ENCODE measurements at places on chromosomes 5 and 9.

DNA sequence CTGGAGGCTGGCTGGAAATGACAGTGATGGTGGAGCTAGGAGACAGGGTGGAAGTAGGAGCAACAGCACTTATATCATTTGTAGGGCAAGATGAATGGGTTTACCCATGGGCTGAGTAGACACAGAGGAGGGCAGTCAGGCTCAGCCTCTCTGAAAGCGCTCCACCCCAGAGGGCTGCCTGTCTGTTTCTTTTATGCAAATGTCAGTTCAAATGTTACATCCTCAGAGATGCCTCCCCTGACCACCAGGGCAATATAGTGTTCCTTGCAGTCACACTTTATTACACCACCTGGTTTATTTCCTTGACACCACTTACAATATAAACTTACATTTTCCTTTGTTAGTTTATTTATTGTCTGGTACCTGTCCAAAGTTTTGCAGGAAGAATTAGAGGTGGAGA is 159.5 kb upstream of the IL12B start:
- DNase-seq = no peak

- DNase-seq = no peak
Measured at GRCh38 chr9:120768886-120769285, 24.3 kb downstream of the FBXW2 start.

- no peak for DNase-seq
Measured at GRCh38 chr5:131776450-131776849, 20.4 kb downstream of the FNIP1 start.

DNA sequence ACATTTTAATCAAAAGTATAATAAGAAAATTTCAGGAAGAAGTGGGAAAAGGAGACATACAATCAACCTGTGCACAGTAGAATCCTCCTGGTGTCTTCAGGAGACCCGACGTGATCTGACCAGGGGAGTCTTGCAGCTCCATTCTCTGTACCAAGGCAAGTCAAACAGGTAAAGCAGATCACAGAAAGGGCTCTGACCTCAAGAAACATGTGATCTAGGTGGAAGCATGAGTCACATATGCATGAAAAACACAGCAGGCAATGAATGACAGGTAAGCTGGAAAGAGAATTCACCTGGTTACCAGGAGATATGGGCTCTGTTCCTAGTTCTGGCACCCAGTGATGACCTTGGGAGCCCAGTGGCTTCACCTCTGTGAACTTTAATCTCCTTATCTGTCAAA is 19.4 kb upstream of the FABP6 start:
- no peak for DNase-seq

- peak; percentile 61 for DNase-seq
Measured at GRCh38 chr9:94805585-94805984, 79.1 kb downstream of the AOPEP start.

DNA sequence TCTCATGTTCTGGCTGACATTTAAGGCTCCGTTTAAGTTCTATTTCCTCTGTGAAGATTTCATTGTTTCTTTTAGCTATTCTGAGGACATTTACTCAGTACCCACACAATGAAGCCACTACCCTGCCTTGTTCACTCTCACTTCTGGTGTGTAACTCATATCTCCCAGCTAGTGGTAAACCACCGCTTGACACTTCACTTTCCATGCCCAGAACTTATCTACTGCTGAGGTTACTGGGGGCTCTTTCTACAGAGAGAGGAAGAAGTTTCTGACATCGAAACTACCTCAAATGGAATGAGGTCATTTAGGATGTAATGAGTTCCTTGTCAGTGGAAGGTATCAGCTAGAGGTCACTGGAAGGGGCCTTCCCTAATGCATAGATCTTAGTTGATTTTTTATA is 501.5 kb downstream of the DMAC1 start:
- no peak for DNase-seq

GRCh38 chr5:157801-158200 is 33.5 kb upstream of the LRRC14B start:
- DNase-seq = no peak

DNA sequence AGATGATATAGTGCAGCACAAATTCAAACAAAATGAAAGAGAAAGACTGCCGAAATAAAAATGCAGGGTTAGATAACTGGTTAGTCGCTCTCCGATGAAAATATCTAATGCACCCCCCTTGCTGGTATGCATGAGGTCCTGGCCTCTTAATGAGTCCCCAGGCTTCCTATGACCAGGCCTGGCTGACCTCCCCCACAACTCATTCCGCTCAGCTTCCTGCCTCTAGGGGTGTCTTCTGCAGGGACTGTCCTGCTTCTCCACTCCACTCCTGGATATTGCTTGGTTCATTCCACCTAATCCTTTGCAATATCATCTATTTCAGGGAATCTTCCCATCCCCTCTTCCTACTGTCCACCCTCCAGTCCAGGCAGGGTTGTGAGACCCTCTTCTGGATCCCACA is 341.8 kb downstream of the ASTN2 start:
- DNase-seq = no peak

DNA sequence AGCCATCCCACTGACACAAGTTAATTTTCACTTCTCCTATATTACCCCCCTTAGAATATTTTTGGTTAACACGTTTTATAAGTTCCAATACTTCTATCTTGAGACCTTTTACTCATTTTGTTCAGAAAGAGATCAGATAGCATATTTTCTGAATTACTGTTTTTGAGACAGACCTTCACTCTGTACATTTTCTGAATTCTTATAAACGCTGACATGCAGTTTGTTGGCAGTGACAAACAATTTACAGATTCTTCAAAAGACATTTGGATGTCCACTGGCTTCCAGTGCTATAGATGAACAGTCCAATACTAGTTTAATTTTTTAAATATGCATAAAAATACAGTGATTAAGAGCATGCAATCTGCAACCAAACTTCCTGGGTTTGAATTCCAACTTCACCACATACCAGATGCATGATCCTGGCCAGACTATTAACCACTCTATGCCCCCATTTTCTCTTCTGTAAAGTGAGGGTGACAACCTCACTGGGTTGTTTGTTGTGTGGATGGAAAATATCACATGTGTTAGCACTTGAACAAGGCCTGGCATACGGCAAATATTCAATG is 142.1 kb downstream of the AGTPBP1 start:
- DNase-seq = no peak

DNA sequence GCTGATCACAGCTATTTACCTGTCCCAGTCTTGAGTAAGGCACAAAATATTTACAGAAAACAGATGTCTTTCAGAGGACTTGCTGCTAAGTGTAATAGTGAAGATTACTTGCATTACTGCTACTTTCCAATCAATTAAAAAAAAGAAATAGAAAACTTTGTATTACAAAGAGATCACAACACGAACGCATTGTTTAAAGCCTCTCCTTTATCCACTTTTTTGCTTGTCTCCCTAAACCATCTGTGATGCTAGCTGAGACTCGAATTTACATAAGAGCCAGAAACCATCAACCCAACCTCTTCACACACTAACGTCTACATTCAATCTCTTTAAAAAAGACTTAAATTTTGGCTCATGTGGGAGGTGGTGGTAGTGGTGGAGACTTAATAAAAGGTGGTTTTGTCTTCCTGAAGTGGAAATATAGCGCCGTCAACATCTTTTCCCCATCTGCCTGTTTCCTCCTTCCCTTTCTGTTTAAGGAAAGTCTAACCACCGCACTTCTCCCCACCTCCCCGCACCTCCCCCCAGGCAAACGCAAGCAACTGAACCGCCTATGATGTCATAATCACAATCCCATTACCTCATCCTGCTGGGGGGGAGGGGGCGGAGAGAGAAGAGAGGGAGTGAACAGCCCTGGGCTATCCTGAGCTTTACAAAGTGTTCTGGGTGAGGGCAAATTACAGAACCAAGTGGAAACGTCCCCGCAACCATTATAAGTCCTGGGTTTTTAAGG is 948 bp upstream of the FAM53C start:
- no peak for DNase-seq

DNA sequence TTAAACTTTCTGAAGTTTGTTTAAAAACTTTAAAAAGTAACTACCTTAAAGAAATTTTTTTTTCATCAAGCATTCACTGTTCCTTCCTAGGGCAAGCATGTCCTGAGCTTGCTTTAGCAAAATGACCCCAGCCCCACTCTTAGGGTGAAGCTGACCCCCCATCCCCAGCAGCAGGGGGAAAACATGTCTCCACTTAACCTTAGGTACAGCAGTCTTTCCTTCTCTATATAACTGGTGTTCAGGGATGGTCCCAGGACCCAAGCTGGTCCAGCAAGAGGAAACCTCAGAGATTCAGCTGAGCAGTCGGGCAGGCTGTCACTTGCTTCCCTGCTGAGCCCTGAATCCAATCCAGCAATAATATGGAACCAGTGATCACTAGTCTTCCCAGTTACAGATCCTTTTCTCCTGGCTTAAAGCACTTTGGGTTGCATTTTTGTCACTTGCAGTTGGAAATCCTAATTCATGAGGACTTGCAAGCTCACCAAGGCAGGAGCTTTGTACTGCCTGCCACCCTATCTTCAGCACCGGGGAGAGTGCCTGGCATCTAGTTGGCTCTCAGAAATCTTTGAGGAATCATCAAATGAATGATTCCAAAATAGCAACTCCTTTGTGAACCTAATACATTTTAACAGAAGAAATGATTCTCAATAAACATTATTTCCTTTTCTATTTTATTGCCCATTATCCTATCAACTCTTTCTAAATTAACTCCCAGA is 91.2 kb downstream of the FSTL4 start:
- no peak for DNase-seq

GRCh38 chr5:77777281-77777892 is 1.2 kb upstream of the TBCA start:
- no peak for DNase-seq

- DNase-seq = no peak
Measured at GRCh38 chr5:34790069-34790468, 48.9 kb upstream of the TTC23L start.

GRCh38 chr5:163165277-163165676 is 272.1 kb upstream of the CCNG1 start:
- no peak for DNase-seq

- no peak for DNase-seq
Measured at GRCh38 chr5:61754792-61755191, 422.7 kb downstream of the ZSWIM6 start.

- DNase-seq = no peak
Measured at GRCh38 chr9:15416880-15417279, 5.8 kb upstream of the SNAPC3 start.

GRCh38 chr9:38405785-38406184 is 13.3 kb downstream of the ALDH1B1 start:
- no peak for DNase-seq

GRCh38 chr9:130242270-130243014 is 23.1 kb upstream of the HMCN2 start:
- no peak for DNase-seq

GRCh38 chr5:55636683-55637082 is 75.4 kb downstream of the SLC38A9 start:
- no peak for DNase-seq

GRCh38 chr9:118059484-118060278 is 355.5 kb downstream of the TLR4 start:
- DNase-seq = peak; percentile 20

- no peak for DNase-seq
Measured at GRCh38 chr9:93593144-93593658, 16.8 kb downstream of the PHF2 start.

DNA sequence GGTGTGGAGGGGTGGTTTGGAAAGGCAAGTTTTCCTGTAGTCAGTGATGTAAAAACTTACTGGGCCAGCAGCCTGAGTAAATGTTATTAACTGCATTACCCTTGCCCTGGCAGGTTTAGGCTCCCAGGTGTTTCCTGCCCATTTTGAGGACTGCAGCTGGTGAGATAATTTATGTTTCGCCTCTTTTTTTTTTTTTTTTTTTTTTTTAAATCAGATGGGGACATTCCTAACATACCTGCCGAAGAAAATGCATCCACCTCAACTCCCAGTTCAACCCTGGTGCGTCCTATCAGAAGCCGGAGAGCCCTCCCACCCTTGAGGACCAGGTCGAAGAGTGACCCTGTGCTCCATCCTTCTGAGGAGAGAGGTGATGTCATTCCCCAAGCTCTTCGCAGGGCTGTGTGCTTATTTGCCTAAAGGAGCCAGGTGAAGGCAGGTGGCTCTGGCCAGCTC is 60.6 kb downstream of the ENTREP1 start:
- no peak for DNase-seq

DNA sequence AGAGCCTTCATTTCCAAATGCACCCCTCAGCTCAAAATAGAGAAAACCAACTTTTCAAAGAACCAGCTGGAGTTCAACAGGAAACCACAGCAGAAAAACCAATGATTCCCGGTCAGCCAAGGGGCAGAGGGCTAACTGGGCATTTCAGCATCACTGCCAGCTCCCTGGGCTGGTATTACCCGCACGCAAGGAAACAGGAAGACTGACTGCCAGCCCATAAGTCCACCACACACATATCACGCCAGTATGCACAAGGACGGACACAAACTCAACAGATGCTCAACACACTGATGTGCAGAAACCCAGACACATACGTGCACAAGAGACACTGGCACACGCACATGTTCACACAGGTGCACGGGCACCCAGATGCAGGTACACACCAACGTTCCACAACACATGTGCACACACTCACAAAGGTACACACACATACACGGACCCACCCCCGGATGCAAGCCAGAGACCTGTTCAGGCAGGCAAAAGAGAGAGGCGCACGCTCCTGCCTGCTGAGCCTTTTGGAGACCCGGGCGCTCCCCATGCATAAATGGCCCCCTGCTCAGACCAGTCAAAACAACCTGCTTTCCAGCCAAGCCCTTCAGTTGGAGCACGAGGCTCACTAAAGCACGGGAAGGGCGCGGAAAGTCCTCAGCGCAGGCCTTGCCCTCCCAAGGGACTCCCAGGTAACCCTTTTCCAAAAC is 2.1 kb downstream of the ADAMTS2 start:
- DNase-seq = no peak

DNA sequence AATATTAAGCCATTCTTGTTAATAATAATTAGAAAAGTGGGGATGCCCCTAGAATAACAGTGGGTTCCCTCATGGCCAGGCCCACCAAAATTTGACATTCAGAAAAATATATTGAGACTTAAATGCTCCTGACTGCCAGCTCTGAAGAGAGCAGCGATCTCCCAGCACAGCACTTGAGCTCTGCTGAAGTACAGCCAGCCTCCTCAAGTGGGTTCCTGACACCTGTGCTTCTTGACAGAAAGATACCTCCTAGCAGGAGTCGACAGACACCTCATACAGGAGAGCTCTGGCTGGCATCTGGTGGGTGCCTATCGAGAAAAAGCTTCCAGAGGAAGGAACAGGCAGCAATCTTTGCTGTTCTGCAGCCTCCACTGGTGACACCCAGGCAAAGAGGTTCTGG is 261.5 kb downstream of the DTWD2 start:
- DNase-seq = no peak

- DNase-seq = no peak
Measured at GRCh38 chr9:22922222-22922621, 475.6 kb downstream of the DMRTA1 start.

- no peak for DNase-seq
Measured at GRCh38 chr5:16192311-16192710, 12.7 kb upstream of the MARCHF11 start.

DNA sequence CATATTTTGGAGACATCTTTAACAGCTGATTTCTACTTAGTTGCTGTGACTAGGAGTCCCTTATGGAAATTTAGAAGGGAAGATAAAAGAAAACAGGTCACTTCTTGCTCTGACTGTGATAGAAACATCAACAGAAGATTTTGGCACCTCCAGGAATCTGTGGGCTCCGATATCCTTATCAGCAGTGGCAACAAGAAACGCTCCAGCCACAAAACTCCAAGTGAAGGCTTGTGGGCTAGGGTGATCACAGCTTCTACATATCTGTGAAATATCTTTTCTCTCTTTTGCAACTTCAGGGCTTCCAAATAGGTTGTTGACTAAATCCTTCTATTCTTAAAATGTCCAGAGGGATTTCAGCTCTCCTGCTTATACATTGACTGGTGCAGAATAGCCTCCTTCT is 1625.5 kb upstream of the CDH6 start:
- DNase-seq = no peak

GRCh38 chr5:154916874-154917273 is 21.1 kb downstream of the GEMIN5 start:
- no peak for DNase-seq
